Stimulated activated CD8-positive, alpha-beta memory T cell treated with anti-CD3 and anti-CD28 coated beads, Interleukin-2, amount 100 ng/mL, for 1 hour (primary cell): ENCODE measurements at places on chromosomes 5 and 9.

DNA sequence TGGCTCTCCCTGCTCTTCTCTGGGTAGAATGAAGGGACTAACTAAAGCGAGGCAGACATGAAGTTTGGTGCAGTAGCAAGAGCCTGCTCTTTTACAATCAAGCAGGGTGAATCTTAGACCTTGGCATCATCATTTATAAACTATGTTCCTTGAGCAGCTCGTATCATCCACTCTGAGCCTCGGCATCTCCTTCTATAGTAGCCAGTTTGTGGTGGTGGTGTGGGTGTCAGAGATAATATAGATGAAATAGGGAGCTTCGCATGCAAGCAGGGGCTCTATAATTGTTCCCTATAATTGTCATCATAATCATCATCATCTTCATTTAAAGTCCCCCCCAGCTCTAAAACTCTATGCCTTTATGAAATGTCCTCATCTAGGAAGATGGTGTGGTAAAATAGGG lies 72.5 kb upstream of the SAP30L start:
- DNase-seq: no peak

DNA sequence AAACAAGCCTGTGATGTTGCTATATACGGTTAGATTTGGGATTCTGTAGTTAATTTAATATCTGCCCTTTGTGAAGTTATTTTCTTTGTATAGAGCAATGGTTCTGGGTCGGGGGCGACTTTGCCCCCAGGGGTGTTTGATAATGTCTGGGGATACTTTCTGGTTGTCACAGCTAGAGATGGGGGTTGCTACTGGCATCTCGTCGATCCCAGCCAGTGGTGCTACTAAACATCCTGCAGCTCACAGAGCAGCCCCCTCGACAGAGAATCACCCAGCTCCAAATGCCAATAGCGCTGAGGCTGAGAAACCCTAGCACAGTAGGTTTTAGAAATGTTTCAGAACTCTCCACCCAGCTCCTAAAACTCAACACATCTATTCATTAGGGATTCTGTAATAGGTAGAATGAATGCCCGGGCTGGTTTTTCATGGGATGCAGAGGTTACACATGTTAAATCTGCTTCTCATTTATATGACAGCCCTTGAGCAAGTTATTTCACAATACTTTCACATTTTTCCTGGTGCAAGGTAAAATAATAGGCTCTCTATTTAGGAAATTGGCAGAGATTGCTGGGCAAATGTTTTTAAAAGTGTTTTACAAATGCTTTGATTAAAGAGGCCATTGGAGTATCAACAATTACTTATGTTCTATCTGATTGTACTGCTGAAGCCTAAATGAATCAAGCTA lies 75.2 kb upstream of the CTSL start:
- DNase-seq: no peak

DNA sequence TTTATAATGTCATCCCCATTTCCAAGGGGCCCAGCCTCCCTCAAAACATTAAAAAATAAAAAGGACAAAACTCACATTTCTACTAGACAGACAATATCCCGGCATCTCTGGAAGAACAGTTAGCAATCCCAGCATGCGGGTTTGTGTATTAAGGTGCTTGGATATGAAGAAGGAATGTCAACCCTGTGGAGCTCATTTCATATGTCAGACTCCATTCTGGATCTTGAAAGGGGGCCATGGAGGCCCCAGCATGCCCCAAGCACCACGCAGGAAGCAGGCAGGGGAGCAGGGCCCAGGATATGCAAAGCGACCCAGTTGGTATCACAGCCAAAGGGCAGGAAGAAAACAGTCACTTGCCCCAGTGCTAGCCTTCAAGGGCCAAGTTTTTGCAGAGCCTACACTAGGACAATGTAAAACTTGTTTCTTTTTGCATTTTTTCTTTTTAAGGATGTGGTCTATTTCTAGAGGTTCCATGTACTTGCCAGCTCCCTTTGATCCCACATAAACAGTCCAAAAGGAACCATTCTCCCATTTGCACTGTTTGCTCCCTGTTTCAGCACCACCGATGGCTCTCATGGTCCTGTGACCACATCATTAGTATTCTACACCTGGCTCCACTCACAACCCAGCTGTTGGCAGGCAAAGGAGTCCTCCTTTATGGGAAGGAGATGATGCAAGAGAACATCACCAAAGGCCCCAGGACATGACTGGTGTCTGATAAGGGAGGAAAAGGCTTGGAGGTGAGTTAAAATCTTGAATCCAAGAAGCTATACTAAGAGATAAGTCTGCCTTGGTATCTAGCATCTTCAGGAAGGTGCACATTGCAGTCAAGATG lies 58.3 kb downstream of the FGF1 start:
- no peak for DNase-seq

GRCh38 chr9:131675437-131676022 lies 64.3 kb downstream of the RAPGEF1 start:
- DNase-seq: no peak

DNA sequence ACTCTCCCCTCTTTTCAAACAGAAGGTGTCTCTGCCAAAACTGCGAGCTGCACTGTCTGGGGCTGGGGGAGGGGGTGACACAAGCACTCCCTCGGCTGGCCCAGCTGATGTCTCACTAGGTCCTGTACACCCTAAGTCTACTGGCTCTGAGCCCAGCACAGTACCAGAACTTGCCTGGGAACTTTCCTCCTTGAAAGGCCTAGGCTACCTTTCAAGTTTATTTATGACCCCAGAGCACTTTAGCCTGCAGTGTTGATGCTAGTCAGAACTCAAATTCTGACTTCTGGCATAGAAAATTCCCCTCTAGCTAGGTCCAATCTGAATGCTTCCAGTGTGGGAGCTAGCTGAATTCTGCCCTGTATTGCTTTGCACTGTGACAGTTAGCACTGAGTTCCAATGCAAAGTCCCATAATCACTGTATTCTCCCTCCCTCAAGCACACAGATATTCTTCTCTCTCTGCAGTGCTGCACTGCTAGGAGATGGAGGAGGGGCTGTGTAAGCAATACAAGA lies 10.5 kb downstream of the LURAP1L start:
- no peak for DNase-seq

GRCh38 chr5:91266184-91266705 lies 116.9 kb downstream of the ARRDC3 start:
- no peak for DNase-seq

- no peak for DNase-seq
Measured at GRCh38 chr5:95261437-95262175, 23.3 kb downstream of the MCTP1 start.

- no peak for DNase-seq
Measured at GRCh38 chr5:158874792-158875191, 224.9 kb downstream of the EBF1 start.

- no peak for DNase-seq
Measured at GRCh38 chr5:60520451-60521227, 179.3 kb downstream of the DEPDC1B start.

DNA sequence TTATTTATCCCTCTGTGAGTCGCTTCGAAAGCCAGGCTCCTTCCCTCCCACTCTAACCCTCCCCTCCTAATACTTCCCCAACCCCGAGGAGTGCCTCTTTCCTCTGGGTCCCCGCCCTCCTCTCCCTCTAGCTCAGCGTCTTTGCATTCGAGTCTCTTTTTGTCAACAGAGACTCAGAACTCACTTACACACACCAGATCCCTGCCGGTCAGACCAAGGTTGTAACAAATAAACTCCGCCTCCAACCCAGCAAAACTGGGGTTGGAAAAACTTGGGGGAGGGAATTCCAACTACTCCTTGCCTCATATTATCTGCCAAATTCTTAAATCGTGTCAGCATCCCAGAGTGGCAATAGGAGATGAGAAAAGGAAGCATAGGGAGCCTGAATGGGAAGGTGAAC lies at the start of gene HTR1A:
TSS of gene HTR1A (minus strand) at position 167 of the 400 bp plus-strand sequence. CDS start 726 bp downstream, outside the sequence.
- no peak for DNase-seq

DNA sequence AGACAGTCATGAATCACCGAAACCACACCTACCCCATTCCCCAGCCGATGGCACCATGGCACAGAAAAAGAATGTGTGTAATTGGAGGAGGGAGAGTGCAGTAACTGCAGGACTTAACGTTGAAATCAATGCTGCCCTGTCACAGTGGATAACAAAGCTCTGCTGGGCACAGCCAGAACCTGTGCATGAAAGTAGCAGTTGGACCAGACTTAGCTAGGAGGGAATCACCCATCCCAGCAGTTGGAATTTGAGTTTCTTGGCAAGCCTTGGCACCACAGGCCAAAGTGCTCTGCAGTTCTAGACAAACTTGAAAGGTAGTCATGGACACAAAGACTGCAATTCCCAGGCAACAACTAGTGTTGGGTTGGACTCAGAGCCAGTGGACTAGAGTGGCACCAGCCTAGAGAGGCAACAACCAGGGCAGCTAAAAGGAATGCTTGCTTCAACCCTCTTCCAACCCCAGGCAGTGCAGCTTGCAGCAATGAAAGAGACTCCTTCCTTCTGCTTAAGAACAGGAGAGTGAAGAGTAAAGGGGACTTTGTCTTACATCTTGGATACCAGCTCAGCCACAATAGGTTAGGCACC lies 19.1 kb downstream of the TMEM232 start:
- DNase-seq: no peak

DNA sequence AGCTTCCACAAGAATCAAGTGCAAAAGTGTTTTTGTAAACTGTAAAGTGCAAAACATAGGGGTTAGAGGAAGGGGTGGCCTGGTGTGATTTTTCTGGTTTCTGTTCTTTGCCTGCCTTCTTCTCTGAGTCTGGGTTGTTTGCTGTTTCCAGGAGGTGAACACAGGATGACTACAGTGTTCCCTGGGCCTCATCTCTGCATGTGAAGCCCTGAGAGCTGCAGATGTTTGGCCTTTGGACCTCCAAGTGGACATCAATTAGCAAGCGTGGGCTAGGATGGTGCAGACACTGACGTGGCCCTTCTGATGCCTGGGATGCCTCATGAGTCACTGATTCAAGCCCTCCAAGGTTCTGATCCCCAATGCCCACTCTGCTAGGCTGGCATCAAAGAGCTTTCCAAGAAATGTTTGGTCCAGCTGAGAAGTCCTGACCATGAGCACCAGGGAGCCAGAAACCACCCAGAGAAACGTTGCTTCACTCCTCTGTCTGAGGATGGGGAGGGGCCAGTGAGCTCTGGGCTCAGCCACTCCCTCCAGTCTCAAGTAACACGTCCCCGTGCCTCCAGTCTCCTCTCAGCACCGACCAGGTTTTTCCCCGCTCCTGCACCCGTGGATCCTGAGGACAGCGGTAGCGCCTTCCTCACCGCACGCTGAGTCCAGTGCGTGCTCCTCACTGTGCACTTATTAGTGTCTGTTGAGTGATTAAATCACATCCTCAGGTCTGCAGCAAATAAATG lies 7.6 kb downstream of the IL9 start:
- DNase-seq: no peak

DNA sequence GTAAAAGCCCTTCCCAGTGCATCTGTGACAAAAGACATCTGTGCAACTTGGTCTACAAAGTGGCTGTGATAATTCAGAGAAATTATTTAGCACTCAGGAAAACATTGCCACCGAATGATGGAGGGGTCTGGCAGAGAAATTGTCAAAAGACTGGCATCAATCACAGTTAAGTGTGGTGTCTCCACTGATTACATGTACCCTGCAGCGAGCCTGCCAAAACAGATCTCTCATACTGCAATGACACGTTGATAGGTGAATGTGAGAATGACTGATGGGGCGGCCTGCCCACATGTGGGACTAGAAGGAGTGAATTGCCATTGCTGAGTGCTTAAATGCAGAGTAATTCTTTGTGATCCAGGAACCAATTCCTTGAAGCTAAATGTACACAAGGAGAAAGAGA lies 136.4 kb upstream of the PCSK5 start:
- DNase-seq: no peak

GRCh38 chr9:98533132-98533531 lies 175.6 kb downstream of the GABBR2 start:
- no peak for DNase-seq

DNA sequence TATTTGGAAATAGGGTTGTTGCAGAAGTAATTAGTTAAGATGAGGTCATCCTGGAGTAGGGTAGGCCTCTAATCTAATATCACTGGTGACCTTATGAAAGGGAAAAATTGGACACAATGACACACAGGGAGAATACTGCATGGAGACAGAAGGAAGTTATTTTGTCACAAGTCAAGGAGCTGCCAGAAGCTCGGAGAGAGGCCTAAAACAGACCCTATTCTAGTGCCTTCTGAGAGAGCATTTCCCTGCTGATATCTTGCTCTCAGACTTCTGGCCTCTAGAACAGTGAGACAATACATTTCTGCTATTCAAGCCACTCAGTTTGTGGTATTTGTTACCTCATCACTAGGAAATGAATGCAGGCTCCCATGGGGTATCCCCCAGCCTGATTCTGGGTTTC lies 332.9 kb downstream of the CSNK1G3 start:
- no peak for DNase-seq

GRCh38 chr5:63121471-63121870 lies 542.9 kb downstream of the LRRC70 start:
- no peak for DNase-seq

DNA sequence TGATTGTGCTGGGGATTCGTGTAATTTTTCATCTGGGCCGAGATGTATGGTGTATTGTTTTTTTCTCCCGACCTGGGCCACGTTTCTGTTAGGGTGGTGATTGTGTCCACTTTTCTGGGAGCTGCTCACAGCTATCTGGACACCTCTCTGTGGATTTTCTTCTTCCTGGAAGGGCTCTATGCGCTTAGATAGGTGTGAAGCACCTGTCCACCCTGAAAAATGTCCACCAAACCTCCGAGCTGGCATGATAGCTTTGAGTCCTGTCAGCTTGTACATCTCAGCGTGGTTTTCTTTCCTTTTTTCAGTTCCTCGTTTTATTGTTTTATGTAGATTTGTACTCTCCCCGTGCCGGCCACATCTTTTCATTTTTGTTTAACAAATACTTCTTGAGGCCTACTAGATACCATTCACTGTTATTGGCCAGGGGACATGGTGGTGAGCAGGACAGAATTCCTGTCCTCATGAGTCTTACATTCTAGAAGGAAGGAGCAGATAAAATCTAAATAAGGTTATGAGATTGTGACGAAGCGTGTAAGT lies 1.1 kb downstream of the UGCG start:
- DNase-seq: no peak

DNA sequence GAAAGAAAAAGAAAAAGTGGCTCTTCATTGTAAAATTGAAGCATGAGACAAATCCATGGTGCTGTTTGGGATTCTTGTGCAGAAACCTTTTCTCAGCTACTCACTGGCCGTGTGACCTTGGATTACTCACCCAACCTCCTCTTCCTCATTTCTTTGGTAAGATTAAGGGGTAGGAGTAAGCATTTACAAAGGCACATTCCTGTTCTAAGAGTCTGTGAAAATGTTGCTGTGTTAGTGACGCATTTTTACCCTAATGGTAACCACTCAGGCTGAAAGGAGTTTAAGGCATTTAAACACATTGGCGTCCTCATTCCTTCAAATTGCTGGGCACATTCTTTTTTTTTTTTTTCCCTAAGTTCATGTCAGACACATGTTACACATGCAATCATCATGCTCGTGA lies 4.3 kb downstream of the RAI14 start:
- DNase-seq: no peak

DNA sequence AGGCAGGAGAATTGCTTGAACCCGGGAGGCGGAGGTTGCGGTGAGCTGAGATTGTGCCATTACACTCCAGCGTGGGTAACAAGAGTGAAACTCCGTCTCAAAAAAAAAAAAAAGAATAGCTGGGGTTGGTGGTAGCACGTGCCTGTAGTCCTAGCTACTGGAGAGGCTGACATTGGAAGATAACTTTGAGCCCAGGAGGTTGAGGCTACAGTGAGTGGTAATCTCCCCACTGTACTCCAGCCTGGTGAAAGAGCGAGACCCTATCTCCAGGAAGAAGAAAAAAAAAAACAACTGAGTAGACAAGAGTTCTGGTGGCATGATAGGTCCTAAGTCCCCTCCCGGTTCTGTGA lies 26.3 kb downstream of the GOLGA2 start:
- no peak for DNase-seq
